Tibial artery (tissue), 4 donors: ENCODE measurements at places on chromosomes 4 and X.

DNA sequence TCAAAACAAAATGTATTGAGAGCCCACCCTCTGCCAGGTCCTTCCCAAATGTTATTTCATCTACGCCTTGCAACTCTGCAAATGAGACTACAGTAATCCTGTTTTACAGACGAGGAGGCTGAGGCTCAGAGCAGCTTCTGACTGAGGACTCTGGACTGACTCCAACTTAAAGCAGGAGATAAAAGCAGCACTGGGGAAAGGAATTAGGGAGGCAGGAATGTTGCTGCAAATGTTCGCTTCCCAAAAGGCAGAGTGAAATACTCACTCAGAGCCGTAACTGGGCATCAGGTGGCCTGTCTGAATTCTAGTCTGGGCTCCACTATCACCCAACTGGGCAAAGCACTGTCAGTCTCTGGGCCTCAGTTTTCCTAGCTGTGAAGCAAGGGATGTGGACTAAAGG is 94.7 kb upstream of the SRD5A3 start:
- DNase-seq, result no peak

GRCh38 chrX:73834219-73834618 is 271.2 kb downstream of the CHIC1 start:
- DNase-seq, result no peak

DNA sequence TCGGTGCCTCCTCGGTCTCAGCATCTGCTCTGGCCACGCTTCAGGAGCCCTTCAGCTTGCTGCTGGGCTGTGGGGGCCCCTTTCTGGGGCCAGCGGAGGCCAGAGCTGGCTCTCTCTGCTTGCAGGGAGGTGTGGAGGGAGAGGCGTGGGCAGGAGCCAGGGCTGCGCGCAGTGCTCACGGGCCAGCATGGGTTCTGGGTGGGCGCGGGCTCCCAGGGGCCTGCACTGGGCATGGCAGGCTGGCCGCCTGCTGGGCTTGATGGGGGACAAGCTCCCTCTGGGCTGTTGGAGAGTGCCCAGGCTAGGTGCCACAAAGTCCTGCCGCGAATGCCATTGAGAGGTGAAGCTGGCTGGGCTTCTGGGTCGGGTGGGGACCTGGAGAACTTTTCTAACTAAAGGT is 57.3 kb upstream of the AGA start:
- no peak for DNase-seq

DNA sequence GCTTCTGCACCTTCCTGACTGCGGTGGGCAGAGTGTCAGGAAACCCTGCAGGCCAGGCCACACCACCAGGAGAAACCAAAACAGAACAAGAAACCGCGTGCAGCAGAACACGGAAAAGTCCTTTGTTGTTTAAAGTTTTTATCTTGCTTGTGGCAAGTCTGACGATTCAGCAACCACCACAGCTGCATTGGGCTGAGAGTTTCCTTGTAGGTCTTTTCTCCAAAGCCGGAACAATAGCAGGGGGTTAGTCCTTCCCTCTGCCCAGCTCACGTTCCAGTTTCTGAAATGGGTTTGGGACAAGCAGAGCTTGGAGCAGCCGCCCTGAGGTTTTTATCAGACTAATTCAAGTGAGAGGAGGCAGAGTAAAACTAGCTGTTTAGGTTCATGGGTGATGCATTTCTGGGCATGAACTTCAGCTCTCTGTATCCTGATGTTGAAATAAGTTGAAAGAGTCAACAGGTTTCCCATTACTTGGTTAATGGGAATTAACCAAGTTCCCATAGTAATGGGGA is 216.9 kb downstream of the PTTG2 start:
- peak; percentile 40 for DNase-seq

DNA sequence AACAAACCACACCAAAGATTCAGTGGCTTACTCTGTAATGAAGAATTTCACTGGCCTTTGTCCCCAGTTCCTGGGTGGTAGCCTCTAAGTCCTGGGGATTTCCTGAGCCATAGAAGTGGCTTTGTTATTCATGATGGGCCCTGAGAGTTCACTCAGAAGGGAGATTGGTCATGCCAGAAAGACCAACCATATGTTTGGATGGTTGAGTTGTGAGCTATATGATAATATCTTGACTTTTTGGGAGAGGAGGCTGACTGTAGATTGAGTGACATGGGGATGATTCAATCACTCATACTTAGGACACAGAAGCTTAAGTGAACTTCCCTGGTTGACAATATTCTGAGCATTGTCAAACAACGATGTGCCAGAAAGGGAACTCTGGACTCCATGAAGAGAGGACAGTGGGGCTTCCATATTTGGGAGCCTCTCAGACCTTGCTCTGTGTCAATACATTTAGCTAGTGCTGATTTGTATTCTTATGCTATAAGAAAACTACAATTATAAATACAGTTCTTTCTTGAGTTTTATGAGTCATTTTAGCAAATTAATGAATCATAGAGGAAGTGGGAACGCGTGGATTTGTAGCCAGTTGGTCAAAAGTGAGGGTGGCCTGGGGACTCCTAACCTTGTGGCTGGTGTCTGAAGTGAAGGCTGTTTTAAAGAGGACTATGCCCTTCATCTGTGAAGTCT is 392.0 kb downstream of the GBA3 start:
- DNase-seq, result no peak

- DNase-seq, result no peak
These were observed 104.7 kb downstream of the ABLIM2 start for GRCh38 chr4:8053688-8054449.

DNA sequence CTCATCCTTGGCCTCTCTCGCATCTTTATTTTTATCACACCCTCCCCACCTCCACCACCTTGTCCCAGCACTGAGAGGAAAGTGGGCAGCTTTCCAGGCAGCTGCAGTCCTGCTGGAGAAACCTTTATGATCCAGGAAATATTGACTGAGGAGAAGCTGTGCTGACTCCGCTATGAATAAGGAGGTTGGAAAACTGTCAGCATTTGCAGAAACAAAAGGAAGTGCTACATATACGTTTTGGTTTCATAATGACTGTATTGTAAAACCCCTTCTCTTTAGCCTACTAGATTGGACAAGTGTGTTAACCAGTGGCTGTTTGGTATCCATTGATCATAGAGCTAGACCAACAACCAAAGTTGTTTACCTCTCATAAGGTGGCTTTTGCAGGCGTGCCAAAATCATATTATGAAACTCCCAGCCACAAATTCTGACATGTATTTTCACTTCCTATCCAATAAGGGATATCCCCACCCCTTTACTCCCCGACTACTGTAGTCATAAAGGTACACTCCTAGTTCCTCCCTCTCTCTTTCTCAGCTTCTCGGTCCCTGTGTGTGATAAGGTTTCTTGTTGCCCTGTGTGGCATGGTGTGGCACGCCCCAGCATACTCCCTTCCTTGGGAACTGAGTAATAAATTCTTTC is 88.4 kb downstream of the GPR143 start:
- no peak for DNase-seq

DNA sequence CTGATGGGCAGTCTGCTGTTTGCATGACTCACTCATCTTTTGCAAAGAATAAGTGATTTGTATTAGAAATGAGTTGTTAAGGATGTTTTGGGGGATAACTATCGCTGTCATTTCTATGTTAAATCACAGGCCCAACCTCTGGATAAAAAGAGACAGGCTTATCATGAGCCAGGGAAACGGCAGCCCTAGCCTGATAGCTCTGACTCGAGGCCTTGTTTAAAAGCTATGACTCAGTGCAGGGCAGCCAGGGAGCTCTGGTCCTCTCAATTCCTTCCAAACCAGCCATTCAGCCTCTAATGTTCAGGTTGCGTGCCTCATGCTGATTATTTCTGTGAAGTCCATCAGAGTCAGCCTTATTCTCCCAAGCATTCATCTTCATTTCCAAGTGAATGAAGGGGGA is 305.9 kb upstream of the HAND2 start:
- DNase-seq, result no peak

GRCh38 chr4:126446917-126447316 is 1132.2 kb downstream of the FAT4 start:
- no peak for DNase-seq

DNA sequence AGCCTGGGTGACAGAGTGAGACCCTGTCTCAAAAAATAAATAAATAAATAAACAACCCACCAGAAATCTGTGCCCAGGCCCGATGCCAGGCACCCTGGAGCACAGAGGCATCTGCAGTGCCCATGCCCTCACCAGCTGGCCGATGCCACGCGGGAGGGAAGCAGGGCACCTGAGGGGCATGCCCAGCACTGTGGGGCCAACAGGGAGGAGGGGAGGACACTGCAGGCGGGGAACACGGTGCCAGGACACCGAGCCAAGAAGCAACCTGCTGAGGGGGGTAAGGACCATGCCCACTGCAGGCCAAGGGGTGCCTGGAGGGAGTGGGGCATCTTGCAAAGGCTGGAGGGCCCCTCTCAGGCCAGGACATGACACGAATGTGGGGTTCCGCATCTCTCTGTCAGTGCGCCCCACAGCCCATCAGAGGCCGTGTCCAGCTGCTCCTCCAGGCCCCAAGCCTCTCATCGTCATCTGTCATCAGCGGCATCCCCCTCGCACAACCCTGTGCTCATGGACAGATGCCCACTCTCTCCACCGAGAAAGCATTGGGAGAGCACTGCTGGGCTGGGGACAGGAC is 13.3 kb upstream of the DUSP9 start:
- DNase-seq, result peak; percentile 19

DNA sequence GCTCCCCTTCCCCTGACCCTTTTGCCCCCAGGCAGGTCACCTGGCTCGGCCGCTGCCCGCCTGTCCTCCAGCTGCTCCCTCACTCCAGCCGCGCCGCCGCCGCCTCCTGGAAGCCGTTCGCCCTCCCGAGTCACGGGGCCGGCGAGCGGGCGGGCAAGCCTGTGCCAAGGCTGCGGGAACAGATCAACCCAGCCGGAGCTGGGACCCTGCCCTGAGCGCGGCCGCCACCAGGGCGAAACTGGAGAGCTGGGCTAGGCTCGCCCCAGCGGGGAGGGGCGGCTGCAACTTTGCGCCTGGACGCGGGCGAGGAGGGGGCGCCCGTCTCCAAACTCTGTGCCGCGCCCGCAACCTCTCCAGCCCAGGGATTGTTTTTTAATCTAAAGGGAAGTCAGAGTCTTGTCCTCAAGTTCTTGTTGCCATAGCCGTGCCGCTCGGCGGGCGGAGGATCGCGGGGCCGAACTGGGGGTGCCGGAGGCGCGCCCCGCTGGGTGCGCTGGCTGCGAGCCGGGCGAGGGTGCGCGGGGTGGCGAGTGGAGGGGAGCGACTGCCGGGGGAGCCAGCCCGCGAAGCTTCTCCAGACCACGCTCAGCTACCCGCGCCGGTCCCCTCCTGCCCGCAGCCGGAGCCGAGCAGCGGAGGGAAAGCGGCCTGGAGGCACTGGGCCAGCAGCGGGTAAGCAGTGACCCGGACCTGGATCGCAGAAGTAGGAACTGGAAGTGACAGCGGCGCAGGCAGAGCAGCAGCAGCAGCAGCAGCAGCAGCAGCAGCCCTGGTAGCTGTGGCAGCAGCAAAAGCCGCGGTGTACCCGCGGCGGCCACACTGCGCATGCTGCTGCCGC is 13.4 kb downstream of the ARHGEF6 start:
- peak; percentile 64 for DNase-seq

DNA sequence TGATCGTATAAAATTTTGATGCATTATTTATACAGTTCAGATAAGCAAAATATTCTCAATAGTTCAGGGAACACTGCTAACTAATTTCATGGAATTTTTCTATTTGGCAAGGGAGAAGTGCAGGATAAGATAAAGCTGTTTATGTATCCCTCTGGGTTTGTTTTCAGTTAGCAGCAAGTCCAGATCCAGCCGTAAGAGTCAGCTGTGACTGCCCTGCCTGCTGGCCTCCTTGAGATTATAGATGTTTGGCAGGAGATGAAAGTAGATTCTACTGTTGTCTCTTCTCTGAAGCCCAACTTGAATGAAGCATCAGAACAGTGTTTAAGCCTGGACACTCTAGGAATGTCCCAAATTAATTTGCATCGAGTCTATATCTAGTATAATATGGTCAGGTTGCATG is 29.5 kb downstream of the ANTXR2 start:
- no peak for DNase-seq

GRCh38 chr4:77593101-77593500 is 12.5 kb upstream of the CXCL13 start:
- DNase-seq, result no peak
